ENCODE measurements at places on chromosomes 4 and X. TPM values are rescaled to one million over a fixed set of nuclear protein-coding genes. Genes with fewer than 3 reads are reported as not detected.

MAB21L2 gene
- not detected for polyA plus RNA-seq

REELD1 gene
- not detected for polyA plus RNA-seq

CT45A10 gene
- not detected for polyA plus RNA-seq

CHRNA9 gene
- polyA plus RNA-seq, result 0.03 TPM

EFHC2 gene
- 0.98 TPM for polyA plus RNA-seq

SPANXC gene
- polyA plus RNA-seq, result not detected

PABPC4L gene
- 0.18 TPM for polyA plus RNA-seq

MND1 gene
- 4.9 TPM for polyA plus RNA-seq

BEND4 gene
- polyA plus RNA-seq, result not detected

MAGEB1 gene
- polyA plus RNA-seq, result not detected

- H3K4me3 ChIP-seq, result no peak overlapping the region
- H3K27ac ChIP-seq, result no peak overlapping the region
- no peaks in the 10 kb centered on the region for H3K4me1 ChIP-seq
- DNase-seq, result no peak
- H3K36me3 ChIP-seq, result no peaks in the 10 kb centered on the region
These were observed 102.6 kb downstream of the FSTL5 start for GRCh38 chr4:162061214-162061613.

GRCh38 chr4:152777488-152777887 is 2.0 kb downstream of the TIGD4 start:
- H3K27ac ChIP-seq, result no peak overlapping the region
- no peak for DNase-seq
- H3K4me3 ChIP-seq, result no peak overlapping the region
- no peaks in the 10 kb centered on the region for H3K27me3 ChIP-seq

GRCh38 chr4:105088110-105088879 is 58.4 kb upstream of the TET2 start:
- DNase-seq, result peak; percentile 41
- peaks cover 21% of the 10 kb centered on the region for H3K4me1 ChIP-seq
- H3K27me3 ChIP-seq, result no peaks in the 10 kb centered on the region
- H3K27ac ChIP-seq, result peak overlapping the region; percentile 23
- H3K36me3 ChIP-seq, result no peaks in the 10 kb centered on the region

DNA sequence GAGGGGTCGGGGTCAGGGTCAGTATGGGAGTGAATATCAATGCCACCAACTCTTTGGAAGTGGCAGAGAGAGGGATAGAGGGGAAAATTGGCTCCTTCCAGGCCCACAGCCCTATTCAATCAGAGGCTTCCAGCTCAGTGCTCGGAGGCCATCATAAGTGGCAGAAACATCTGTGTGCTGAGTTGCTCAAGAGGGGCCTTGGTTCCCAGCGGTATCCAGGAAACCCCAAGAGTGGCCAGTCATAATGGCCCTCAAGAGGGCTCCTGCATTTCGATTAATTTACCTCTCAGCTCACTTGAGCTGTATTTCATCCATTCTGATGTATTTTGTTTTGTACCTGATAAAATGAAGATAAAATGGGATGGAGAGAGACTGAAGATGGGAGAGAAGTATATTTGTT is 154.3 kb upstream of the EOLA2 start:
- no peak overlapping the region for H3K27ac ChIP-seq
- H3K27me3 ChIP-seq, result no peaks in the 10 kb centered on the region
- no peak for DNase-seq
- no peaks in the 10 kb centered on the region for H3K4me1 ChIP-seq
- H3K4me3 ChIP-seq, result no peak overlapping the region
- H3K36me3 ChIP-seq, result no peaks in the 10 kb centered on the region

GRCh38 chr4:153976954-153977353 is 188.1 kb upstream of the SFRP2 start:
- no peaks in the 10 kb centered on the region for H3K4me1 ChIP-seq
- no peak for DNase-seq
- H3K36me3 ChIP-seq, result no peaks in the 10 kb centered on the region
- no peak overlapping the region for H3K4me3 ChIP-seq

GRCh38 chrX:17397074-17397473 is 22.1 kb downstream of the NHS start:
- no peaks in the 10 kb centered on the region for H3K27me3 ChIP-seq
- peaks cover 20% of the 10 kb centered on the region for H3K4me1 ChIP-seq
- no peak overlapping the region for H3K4me3 ChIP-seq
- no peaks in the 10 kb centered on the region for H3K36me3 ChIP-seq
- no peak for DNase-seq

GRCh38 chrX:121949041-121949760 is 901.8 kb downstream of the GLUD2 start:
- DNase-seq, result no peak
- H3K4me1 ChIP-seq, result no peaks in the 10 kb centered on the region
- H3K36me3 ChIP-seq, result no peaks in the 10 kb centered on the region
- H3K27me3 ChIP-seq, result no peaks in the 10 kb centered on the region
- no peak overlapping the region for H3K27ac ChIP-seq
- H3K4me3 ChIP-seq, result no peak overlapping the region

GRCh38 chr4:77697860-77698590 is 92.4 kb downstream of the CXCL13 start:
- no peak overlapping the region for H3K4me3 ChIP-seq
- H3K27me3 ChIP-seq, result no peaks in the 10 kb centered on the region
- H3K4me1 ChIP-seq, result peaks cover 28% of the 10 kb centered on the region
- H3K36me3 ChIP-seq, result no peaks in the 10 kb centered on the region
- DNase-seq, result no peak
- H3K27ac ChIP-seq, result no peak overlapping the region

DNA sequence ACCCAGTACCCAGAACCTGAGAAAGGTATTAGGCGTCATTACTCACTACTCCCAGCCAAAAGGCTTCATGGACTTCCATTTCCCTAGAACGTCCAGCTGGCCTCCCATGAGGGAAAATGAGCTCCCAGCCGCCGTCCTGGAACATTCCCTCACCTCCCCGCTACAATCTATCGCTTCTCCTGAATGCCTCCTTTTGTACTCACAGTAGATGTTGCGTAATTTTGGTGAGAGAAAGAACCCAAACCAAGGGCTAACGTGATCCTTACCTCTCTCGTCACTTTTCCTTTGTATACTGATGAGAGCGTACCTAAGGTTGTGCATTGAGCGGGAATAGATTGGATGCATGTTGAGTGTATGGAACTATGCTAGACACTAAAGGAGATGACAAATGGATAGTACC is 161.9 kb downstream of the TENM3 start:
- H3K27me3 ChIP-seq, result no peaks in the 10 kb centered on the region
- no peak overlapping the region for H3K4me3 ChIP-seq
- H3K36me3 ChIP-seq, result no peaks in the 10 kb centered on the region
- H3K4me1 ChIP-seq, result peaks cover 5% of the 10 kb centered on the region

GRCh38 chrX:129634541-129634940 is 20.2 kb downstream of the APLN start:
- H3K27me3 ChIP-seq, result no peaks in the 10 kb centered on the region
- no peak overlapping the region for H3K4me3 ChIP-seq
- H3K36me3 ChIP-seq, result no peaks in the 10 kb centered on the region
- peaks cover 8% of the 10 kb centered on the region for H3K4me1 ChIP-seq
- DNase-seq, result no peak
- H3K27ac ChIP-seq, result no peak overlapping the region

DNA sequence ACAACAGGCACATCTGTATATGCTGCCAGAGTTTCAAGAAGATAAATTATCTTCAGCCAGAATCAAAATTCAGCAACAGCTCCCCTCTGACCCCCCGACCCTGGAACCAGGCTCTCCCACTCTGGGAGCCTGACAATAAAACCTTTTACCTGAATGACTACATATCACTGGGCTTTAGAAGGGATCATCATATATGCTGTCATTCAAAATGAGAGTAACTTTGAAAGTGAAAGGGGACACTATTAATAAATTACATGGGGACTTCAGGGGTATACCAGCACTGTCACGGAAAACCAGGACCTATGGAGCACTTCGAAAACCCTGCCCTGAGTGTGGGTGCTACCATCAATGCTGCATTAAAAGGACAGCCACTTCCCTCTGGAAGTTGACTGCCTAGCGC is 26.2 kb downstream of the TSPAN5 start:
- no peak overlapping the region for H3K27ac ChIP-seq
- H3K36me3 ChIP-seq, result peaks cover 3% of the 10 kb centered on the region
- no peak for DNase-seq
- H3K27me3 ChIP-seq, result no peaks in the 10 kb centered on the region
- H3K4me3 ChIP-seq, result no peak overlapping the region

DNA sequence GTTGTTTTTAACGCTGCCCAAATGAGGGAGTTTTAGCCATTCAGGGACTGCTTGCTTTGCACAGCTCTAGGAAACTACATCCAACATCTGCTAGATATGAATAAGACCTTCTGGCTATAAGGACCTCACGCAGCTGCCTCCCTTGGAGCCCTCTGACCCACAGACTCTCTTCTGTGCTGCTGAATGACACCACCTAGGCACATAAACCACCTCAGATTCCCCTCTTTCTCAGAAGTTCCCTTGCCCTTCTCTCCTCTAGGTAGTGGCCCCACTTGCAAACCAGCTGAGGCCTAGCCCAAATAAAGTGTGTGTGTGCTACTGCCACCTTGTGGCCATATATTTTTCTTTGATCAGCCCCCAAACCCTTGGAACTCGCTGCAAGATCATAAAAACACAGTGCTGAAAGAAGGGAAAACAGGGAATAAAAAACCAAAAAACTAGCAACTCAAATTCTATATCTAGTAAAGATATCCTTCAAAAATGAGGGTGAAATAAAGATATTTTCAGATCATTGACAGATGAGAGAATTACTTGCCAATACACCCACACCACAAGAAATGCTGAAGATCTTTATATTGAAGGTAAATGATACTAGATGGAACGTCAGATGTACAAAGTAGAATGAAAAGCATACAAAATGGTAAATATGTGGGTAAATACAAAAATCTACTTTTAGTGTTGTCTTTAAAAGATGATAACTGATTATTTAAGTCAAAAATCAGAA is 265.9 kb downstream of the ADAMTS3 start:
- DNase-seq, result no peak
- H3K27ac ChIP-seq, result no peak overlapping the region
- H3K4me1 ChIP-seq, result no peaks in the 10 kb centered on the region
- H3K4me3 ChIP-seq, result no peak overlapping the region

DNA sequence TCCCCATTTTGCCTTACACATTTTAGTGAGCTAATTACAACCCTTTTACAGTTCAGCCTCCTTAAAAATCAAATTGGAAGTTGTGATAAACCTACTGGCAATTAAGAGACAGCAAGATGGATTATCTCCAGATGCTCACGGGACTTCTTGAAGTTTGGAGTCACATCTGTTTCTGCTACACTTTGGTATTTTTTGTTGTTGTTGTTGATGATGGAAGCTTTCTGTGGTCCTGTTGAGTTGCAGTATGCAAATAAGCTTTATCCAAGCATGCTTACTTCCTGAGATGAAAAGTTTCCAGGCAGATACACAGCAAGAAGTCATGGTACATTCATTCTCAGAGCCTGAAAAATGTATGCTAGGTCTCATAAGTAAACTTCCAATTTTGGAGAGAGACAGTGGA is 670.0 kb upstream of the AMOT start:
- no peak overlapping the region for H3K27ac ChIP-seq
- no peak for DNase-seq
- H3K27me3 ChIP-seq, result no peaks in the 10 kb centered on the region
- H3K36me3 ChIP-seq, result no peaks in the 10 kb centered on the region

- H3K4me1 ChIP-seq, result no peaks in the 10 kb centered on the region
- no peak for DNase-seq
- H3K4me3 ChIP-seq, result no peak overlapping the region
- H3K27me3 ChIP-seq, result peaks cover 5% of the 10 kb centered on the region
- H3K27ac ChIP-seq, result no peak overlapping the region
- no peaks in the 10 kb centered on the region for H3K36me3 ChIP-seq
These were observed 38.8 kb upstream of the BEX4 start for GRCh38 chrX:103175944-103176753.

GRCh38 chr4:97153042-97153441 is 990.2 kb downstream of the STPG2 start:
- H3K36me3 ChIP-seq, result no peaks in the 10 kb centered on the region
- H3K4me3 ChIP-seq, result no peak overlapping the region
- no peaks in the 10 kb centered on the region for H3K27me3 ChIP-seq
- H3K4me1 ChIP-seq, result no peaks in the 10 kb centered on the region
- H3K27ac ChIP-seq, result no peak overlapping the region

DNA sequence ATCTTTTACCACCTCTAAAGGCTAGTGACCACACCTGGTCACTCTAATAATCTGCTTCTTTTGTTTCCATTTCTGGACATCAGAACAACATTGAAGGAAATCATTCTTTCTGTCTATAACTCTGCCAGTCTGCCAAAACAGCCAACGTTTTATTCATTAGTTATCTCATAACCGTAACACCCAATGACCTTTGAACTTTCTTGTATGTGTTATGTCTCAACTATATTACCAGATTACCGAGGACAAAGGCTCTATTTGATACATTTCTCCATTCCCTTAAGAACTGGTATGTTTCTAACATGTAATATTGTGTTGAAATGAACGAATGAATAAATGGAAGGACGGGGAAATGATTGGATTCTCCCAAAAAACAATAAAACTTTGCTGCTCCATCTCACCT is 152.7 kb downstream of the GABRB1 start:
- no peak overlapping the region for H3K27ac ChIP-seq
- no peak overlapping the region for H3K4me3 ChIP-seq
- no peaks in the 10 kb centered on the region for H3K27me3 ChIP-seq
- DNase-seq, result no peak

GRCh38 chrX:140503714-140504351 is 1.0 kb downstream of the SOX3 start:
- no peak for DNase-seq
- H3K27ac ChIP-seq, result no peak overlapping the region
- H3K4me1 ChIP-seq, result no peaks in the 10 kb centered on the region
- no peak overlapping the region for H3K4me3 ChIP-seq

- H3K27ac ChIP-seq, result no peak overlapping the region
- no peaks in the 10 kb centered on the region for H3K4me1 ChIP-seq
- H3K36me3 ChIP-seq, result no peaks in the 10 kb centered on the region
- no peak overlapping the region for H3K4me3 ChIP-seq
- H3K27me3 ChIP-seq, result no peaks in the 10 kb centered on the region
These were observed 22.4 kb upstream of the ARMCX4 start for GRCh38 chrX:101462892-101463291.

GRCh38 chrX:2409796-2410195 is 91.0 kb downstream of the DHRSX start:
- H3K4me3 ChIP-seq, result no peak overlapping the region
- no peak for DNase-seq
- no peak overlapping the region for H3K27ac ChIP-seq
- H3K36me3 ChIP-seq, result peaks cover 9% of the 10 kb centered on the region

DNA sequence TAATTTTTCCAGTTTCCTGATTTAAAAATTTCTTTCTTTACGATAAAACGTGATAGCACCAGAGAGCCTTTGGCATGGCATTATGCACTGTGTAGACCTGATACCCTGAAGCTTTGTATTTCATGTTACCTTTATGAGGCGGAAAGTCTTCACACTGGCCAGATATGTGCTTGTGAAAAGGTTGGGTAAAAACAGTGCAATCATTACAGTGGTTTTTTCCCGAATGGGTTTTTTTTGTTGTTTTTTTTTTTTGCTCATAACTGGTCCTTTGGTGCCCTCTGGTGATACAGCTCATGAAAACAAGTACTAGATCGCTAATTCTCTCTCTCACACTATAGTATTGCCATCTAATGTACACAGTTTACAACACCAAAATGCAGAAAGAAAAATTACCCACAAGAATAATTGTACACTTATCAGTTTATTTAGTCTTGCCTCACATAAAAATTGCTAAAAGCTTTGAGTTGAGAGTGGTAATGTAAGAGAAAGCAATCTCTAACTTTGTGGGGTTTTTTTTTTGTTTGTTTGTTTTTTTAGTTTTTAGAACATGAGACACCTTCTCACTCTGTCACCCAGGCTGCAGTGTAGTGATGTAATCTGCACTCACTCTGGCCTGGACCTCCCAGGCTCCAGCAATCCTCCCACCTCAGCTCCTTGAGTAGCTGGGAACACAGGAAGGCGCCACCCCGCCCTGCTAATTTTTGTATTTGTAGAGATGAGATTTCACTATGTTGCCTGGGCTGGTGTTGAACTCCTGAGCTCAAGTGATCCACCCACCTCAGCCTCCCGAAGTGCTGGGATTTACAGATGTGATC is 21.3 kb downstream of the SPCS3 start:
- no peak for DNase-seq
- no peaks in the 10 kb centered on the region for H3K27me3 ChIP-seq
- no peak overlapping the region for H3K27ac ChIP-seq
- H3K4me1 ChIP-seq, result no peaks in the 10 kb centered on the region

All from keratinocyte (primary cell).